ENCODE measurements at places on chromosomes 1 and 21. TPM values are rescaled to one million over a fixed set of nuclear protein-coding genes. Genes with fewer than 3 reads are reported as not detected.
A peak's percentile ranks its signal among the peaks of the same experiment; 100 is the strongest.

MAP3K6 gene
- polyA plus RNA-seq, result 11.6 TPM

DNA sequence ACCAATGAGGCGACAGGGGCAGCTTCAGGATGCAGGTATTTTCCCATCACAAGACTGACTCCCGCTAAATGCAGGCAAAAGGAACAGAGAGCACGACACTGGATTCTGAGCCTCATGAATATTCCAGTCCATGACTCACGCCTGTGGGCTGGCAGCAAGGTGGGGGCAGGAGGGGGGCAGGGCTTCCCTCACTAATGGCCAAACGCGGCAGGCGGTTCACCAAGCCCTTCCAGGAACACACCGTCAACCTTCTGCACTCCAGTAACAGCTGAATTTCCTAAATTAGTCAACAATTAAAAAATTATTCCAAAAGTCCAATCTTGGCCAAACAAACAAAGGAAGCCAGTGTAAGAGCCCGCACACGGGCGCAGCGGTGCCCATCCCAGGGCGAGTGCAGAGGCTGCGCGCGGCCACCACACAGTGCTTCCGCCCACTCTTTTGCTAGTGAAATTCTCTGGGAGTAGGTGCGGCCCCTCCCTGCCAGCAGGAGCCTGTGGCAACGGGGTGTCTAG lies 12.5 kb upstream of the GPR153 start:
- no peak for DNase-seq

- no peak for DNase-seq
Measured at GRCh38 chr1:207259391-207259790, 62.1 kb upstream of the CD55 start.

GRCh38 chr1:55559842-55560241 lies 344.7 kb upstream of the USP24 start:
- no peak for DNase-seq

DNA sequence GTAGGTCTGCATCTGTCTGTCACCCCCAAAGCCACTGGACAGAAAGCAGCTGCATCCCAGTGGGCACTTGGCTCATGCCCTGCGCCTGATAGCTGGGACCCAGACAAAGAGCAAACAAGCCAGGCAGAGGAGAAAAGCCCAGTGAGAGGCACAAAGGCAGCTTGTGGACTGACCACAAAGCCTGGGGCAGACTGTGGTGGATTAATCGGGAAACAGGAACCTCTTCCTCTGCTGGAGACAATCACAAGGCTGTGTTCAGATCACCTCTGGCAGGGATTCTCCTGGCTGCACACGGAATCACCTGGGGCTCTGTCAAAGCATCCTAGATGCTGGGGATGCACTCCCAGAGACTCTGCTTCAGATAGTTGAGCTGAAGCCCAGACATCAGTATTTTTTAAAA lies 15.2 kb upstream of the GJB5 start:
- DNase-seq, result no peak

- DNase-seq, result no peak
Measured at GRCh38 chr1:226203240-226203639, 16.7 kb upstream of the ACBD3 start.

JAM2 gene
- 39.3 TPM for polyA plus RNA-seq

DNA sequence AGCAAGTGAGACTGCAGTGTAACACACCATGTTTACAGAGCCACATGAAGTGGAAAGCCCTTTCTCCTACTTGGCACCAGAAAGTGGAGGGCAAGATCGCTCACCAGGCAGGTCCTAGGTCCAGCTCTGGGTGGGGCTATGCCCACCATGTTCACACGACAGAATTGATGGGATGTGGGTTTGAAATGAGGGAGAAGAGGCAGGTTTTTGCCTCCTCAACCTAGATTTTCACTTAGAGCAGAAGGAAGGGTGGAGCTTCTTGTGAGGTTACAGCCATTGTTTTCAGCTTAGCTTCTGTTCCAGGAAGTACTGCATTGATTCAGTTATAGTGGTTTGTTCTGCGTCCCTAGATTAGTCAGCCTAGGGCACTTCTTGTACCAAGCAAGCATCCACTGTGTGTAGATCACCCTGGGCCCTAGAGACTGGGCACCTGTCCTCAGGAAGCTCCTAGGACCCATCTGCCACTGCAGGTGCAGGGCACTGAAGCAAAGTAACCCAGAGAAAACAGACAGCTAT lies 2.3 kb downstream of the CD53 start:
- DNase-seq, result no peak

- no peak for DNase-seq
Measured at GRCh38 chr1:242468784-242469183, 55.7 kb downstream of the PLD5 start.

DNA sequence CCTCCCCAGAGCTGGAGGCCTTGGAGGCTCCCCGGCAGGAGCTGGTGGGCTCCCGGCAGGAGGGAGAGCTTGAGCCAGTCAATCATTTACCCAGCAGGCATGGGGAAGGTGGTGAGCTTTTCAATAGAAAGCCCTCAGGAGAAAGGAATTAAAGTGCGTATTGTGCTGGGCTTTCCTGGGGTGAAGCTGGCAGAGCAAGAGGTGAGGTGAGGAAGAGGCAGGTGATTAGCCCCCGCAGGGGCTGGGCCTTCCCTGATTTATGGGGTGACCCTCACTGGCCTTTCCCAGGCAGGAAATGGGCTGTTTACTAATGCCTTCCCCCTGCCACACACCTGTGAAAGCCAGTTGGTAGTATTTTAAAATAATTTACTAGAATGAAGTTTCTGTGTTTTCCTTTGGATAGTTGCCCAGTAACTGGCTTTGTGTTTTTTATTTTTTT lies 25.8 kb downstream of the CLDN14 start:
- no peak for DNase-seq

C1orf226 gene
- 1.0 TPM for polyA plus RNA-seq

DNA sequence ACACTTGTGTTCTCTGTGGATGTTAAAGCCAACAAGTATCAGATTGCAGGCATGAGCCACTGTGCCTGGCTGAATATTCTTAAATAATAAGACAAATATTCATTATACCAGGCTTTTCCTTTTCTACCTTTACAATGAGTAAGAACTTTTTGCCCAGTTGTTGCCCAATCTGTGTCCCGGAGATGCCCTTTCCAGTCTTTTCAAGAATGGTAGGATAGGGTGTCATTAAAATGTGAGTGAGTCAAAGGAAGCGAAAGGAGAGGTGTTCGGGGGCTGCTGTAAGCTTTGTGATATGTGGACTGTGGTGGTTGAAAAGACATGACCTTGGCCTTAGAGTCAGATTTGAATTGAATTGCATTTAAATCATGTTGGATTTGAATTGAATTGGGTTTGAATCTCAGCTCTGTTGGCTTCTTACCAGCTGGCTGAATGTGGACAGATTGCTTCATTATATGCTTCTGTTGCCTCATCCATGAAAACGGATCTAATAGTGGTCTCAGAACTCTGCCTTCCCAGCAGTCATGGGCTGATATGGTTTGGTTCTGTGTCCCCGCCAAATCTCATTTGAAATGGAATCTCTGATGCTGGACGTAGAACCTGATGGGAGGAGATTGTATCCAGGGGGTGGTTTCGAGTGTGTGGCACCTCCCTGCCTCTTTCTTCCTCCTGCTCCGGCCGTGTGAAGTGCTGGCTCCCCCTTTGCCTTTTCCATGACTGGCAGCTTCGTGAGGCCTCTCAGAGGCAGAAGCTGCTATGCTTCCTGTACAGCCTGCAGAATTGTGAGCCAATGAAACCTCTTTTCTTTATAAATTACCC lies 22.7 kb upstream of the AADACL3 start:
- no peak for DNase-seq

DNA sequence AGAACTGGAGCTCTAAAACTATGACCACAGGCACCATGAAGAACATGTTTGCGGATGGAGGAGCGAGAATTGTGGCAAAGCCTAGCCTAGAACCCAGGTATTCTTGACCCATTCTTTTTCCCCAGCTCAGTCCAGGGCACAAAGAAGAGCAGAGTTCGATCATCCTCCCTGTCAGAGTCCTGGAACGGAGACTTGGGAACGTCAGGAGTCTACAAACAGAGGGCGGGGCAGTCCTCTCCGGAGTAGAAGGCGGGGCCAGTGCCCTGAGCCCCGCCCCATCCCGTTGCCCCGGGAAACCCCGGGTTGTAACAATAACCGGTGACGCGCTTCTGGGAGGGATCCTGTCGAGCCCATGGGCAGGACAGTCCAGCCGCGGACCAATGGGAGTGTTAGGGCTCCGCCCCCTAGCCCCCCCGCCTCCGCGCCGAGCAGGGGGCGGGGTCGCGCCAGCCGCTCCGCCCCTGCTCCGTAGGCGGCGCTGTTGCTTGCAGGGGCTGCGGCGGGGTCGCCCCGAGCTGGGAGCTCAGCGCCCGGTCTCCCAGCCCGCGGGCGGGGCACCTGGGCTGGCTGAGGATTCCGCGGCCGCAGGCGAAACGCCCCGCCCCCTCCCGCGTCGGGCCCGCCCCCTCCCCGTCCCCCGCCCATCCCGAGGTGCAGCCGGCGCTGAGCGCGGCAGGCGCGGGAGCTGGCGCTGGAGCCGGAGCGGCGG lies at the start of gene FOXO6:
Gene FOXO6, plus strand, starts transcription at position 649 of the 709 bp plus-strand sequence.
- peak; percentile 99 for DNase-seq

GRCh38 chr1:180912211-180912800 lies 391 bp upstream of the KIAA1614 start:
- no peak for DNase-seq

DNA sequence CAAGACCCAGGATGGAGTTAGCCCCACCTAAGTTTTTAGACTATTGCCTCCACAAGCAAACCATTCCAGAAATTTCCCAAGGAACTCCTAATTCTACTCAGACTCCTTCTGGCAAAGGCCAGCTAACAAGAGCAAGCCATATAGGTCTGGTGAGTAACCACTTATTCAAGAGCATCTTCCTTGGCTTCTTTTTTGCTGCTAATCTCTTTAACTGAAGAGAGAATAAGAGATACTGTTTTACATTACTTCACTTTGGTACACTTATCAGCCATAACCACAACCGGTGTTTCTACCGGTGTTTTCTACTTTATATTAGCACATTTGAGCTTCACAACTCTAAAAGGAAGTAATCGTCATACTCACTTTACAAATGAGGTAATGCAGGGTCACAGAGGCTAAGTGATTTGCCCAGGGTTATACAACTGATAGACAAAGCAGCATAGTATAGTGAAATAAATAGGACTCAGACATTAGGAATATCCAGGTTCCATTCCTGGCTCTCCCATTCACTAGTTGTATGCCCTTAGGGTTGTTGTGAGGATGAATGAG lies 1.7 kb upstream of the EPS15 start:
- DNase-seq, result no peak

DNA sequence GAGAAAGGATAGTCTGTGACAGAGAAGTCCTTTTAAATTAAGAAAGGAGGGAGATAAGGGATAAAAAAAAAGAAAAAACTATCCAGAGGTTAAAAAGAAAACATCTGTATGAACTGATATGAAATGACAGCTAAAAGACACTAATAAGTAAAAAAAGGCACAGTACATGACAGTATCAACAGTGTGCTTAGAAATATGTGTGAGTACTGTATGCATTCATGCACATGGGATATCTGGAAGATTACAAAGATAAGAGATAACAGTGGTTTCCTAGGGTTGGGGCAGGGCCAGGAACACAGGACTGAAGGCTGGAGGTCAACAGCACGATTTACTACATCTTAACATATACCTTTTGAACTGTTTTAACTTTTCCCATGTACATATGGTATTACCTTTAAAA lies 13.3 kb downstream of the PTP4A2 start:
- DNase-seq, result no peak

DNA sequence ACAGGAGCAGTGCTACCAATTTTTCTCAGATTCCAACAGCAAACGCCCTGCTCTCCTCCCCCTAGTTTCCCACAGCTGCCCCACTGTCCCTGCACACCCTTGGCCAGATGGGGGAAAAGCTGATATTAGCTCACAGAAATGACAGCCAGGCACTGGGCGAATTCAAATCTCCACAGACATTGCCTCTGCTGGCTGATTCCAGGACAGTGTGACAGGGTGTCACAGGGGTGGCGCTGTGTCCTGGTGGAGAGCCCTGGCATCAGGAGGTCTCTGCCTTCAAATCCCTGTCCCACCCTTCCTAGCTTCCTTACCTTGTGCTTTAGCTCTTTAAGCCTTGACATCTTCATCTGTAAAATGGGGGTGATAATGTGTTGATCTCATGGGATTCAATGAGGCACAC lies 10.4 kb downstream of the OLIG1 start:
- no peak for DNase-seq

C2CD2 gene
- polyA plus RNA-seq, result 10.9 TPM

DNA sequence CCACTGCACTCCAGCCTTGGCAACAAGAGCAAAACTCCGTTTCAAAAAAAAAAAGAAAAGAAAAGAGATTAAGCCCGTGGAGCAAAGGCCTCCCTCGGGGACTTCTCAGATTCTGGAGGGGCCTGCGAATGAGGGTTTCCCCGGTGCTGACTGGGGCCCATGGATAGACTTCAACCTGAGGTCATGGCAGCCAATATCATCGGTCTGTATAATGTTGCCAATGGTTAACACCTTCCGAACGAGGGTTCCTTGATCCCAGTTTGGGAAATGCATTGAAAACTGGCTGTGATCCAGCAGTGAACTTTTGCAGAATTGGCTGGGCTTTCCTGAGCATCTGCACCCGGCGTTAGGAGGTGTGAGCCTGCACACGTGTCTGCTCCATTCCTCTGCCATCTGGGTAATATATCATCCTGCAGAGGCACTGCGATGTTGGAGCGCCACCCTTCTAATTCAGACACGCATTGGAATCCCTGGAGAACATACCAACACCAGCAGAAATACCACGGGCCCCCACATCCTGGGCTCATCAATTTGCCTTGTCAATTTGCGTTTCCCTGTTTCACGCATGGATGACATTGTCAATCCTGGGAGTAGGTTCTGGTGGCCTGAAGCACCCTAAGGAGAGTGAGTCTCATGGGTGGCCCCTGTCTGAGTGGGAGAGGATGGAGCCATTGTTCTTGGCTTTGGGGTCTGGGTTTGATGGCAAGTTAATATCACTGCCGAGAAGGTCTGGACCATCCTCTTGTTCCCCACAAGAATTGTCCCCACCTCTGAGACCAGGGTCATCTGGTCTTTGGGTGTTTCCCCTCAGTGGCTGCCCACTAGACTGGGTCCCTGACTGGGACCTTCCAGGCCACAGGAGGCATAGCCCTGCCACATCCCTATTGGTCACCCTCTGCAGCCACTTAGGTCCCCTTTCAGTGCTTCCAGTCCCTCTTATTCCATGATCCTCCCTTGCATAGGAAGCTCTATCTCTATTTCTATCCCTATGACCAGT lies 441.0 kb downstream of the PTPRU start:
- DNase-seq, result no peak

KLHDC9 gene
- polyA plus RNA-seq, result 1.4 TPM

FAM163A gene
- 0.24 TPM for polyA plus RNA-seq

- no peak for DNase-seq
Measured at GRCh38 chr1:244287726-244288125, 164.0 kb downstream of the ADSS2 start.

DNA sequence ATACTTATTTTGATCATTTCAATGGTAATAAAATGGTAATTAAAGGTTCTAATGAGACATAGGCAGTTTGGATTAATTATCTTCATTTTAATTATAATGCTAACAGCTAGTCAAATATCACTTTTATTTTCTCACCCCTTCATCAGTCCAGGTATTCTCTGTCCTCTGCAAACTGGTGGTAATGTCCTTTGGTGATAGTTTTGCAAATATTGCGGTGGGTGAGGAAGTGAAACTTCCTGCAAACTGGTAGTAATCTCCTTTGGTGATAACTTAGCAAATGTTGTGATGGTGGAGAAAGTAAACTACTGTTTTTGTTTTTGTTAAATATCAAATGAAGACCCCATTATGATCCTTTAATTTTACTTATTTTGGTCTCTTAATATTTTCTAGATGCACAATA lies 209.0 kb downstream of the AMY1C start:
- no peak for DNase-seq

- DNase-seq, result no peak
Measured at GRCh38 chr21:42535602-42536171, 22.0 kb downstream of the SLC37A1 start.

ELAPOR1 gene
- 0.79 TPM for polyA plus RNA-seq

PPIAL4G gene
- polyA plus RNA-seq, result 0.07 TPM

VASH2 gene
- polyA plus RNA-seq, result 47.7 TPM

SPRR2A gene
- not detected for polyA plus RNA-seq

Data from muscle of back (tissue), 13 donors.